ENCODE measurements at places on chromosomes 5 and 9.

- no peak for DNase-seq
Measured at GRCh38 chr5:150112201-150113046, 26.1 kb upstream of the CSF1R start.

DNA sequence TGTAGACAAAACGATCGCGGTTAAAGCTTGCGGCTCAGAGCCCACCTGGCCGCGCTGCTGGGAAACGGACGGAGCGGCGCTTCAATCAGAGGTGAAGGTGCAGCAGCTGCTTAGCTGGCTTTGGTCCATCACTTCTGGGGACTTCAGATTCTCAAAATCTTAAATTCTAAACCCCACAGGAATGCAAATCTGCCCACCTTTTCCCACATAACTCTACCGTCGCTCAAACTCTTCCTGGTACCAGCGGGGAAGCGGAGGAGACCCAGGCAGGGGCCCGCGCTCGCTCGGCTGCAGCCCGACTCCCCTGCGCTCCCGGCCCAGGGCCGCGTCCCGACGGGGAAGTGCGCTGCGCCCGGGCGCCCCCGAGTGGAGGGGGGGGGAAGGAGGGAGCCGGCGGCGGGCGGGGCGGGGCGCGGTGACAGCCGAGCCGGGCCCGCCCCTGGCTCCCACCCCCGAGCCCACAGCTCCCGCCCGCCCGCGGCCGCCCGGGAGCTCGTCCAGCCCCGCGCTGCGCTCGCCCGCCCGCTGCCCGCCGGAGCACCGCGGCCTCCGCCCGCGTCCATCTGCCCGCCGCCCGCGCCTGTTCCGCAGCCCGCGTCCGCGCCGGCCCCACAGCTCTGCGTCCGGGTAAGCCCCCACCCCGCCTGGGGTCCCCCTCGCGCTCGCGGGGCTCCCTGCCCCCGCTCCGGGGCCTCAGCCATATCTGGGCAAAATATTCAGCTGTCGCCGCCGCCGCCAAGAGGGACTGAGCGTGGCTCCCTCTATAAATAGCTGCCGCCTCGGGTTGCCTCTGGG is at the start of gene TMOD1:
TMOD1 (plus strand) TSS at position 490 of the 795 bp plus-strand sequence. CDS start 22,523 bp downstream, outside the sequence.
- no peak for DNase-seq

- no peak for DNase-seq
Measured at GRCh38 chr9:113428062-113428615, 17.6 kb downstream of the C9orf43 start.

DNA sequence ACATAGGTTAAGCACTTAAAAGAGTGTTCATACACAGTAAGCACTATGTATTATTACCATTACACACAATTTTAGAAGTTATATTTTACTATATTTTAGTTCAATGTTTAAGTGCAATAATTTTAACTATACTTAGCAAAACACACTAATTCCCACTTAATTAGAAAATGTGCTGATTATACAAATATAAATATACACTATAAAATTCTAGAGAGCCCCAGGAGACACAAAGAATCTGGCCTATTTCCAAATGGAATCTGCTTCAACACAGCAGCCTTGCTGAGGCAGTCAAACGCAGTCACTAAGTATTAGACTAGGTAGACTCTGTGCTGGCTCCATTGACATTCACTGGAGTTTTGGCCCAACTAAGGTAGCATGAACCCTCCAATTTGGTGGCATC is 160.9 kb downstream of the CETN3 start:
- no peak for DNase-seq

GRCh38 chr9:20209391-20210340 is 412.6 kb downstream of the MLLT3 start:
- DNase-seq: peak; percentile 70

DNA sequence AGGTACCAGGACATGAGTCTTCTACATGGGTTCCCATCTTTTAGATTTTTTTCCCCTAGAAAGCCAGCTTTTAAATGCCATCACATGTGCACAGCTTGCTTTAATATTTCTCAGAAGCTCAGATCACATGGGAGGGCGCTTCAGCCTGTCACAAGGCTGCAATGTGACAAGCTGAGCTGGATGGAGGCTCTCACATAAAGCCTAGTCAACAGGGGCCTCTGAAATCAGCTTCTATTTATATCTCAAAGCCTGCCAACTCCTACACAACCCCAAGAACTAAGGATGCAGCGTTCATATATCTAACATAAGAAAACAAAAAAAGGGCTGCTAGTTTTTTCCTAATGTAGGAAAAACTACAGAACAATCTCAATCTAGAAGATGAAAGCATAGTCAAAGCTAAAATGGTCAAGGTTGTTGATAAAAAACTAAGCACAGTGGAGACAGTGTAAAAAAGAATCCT is 2.3 kb downstream of the ZFAND5 start:
- DNase-seq: peak; percentile 23

GRCh38 chr5:103283869-103284268 is 25.3 kb downstream of the MACIR start:
- no peak for DNase-seq

GRCh38 chr9:91185193-91185886 is 176.4 kb downstream of the AUH start:
- no peak for DNase-seq

DNA sequence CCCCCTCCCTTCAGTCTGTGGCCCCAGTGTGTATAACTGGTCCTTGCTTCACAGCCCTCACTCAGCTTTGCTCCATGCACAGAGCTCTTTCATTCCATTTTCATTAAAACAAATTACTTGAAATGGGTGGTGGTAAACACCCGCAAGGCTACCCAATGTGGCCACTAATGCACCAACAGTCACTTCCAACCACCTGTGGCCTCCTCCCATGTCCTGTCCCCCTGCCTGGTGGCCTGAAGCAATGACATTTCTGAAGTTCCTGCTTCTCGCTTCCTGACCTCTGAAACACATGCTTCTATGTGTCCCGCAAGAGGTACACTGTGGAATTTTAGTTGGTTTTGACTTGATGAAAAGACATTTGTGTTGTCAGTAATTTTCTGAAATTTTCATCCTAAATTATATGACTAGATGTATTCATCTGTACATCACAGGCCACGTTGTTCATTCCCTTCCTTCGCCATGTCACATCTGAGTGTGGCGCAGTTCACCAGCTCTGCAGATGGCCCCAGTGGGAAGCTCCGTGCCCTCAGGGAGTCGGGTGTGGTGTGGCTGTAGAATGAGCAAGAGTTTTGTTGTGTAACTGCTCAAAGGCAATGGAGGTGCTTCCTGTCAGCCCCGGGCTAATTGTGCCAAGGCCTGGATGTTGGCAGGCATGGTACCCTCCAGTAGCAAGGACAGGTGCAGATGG is 9.6 kb downstream of the ROPN1L start:
- no peak for DNase-seq

DNA sequence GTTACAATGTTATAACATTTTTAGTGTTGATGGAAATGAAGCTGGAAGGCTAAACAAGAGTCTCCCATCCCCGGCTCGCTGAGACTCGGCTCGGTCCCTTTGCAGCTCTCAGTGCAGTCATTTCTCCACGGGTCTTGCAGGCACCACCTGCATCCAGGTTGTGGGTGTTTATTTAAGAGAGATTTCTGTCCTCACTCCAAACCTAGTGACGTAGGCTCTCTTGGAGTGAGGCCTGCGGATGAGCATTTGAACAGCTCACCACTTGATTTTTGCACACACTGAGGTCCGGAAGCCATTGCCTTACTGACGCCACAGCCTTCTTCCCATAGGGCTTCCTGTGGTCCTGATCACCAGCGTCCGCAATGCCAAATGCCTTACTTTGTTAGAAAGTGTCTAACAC is 197.7 kb upstream of the OTULINL start:
- no peak for DNase-seq

- no peak for DNase-seq
Measured at GRCh38 chr9:116555119-116555518, 132.0 kb upstream of the TRIM32 start.

- no peak for DNase-seq
Measured at GRCh38 chr5:153429761-153430380, 60.6 kb upstream of the GRIA1 start.

DNA sequence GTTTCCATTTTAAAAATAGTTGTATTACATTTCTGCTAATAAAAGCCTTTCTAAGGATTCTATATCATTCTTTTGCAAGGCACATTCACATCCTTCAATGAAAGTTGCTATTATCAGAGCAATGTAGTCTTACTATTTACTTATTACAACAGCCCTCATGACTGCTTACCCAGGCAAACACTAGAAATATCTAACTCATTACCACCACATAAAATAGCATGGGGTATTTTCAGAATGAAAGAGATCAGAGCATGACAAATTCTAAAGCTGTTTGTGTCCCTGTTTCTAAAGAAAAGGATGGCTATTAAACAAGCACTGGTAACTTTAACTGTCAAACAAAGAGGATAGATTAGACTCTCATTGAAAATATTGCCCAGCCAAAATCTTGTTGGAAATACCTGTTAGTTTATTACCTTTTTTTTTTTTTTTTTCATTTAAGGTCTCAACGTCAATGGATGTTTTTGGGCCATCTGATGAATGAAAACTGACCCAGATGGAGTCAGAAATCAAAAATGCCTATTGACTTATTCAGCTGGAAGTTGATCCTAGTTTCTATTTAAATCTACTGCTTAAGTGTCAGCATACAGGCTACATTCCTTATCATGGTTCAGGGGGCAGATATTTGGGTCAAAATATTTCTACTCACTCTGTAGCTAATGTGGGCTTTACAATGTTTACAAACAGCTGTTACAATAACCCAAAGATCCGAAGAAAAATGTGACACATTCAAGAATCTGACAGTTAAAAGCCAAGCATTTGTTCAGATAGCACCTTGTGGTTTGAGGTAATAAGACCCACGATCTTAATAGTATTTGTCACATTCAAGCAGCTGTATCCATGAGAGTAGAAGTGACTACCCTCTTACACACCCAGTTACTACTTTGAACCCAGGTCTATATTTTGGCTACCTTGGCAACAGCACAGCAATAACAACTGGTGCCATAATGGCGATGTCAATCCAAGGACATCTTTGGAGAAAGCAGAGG is 554.8 kb upstream of the MEF2C start:
- DNase-seq: no peak

GRCh38 chr5:43601454-43602260 is 1.3 kb upstream of the NNT start:
- DNase-seq: no peak

DNA sequence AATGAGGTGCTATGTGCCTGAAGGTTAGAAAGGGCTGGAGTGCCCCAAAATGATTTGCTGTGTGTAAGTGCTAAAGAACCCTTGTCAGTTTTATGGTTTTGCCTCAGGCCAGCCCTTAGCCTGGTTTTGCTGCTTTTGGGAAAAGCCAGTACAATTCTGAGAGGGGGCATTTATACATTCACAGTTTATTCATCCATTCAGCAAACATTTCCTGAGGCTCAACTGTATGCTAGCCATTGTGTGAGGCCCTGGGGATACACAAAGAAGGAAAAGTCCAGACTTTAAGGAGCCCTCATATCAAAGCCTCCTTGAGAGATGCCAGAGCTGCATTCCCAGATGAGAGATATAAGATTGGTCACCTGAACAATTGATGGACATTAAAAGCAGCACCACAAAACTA is 115.2 kb upstream of the PLCXD3 start:
- DNase-seq: no peak

DNA sequence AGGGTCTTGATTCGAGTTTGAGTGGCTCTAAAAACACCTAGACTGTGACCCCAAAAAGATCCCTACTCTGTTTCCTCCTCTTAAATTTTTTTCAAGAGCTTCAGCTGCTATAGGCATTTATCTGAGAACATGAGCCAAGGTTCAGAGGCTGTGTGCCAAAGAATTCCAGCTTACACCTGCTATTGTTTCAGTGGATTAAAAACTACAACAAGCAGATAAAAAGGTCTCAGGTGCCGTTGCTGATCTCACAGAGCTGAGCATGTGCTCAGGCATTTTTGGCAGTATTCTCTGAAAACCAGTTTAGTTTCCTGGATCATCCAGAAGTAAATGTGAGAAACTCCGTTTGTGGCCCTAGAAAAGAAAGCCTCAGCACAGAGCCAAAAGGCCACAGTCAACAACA is 349.2 kb downstream of the DEPDC1B start:
- DNase-seq: no peak

- no peak for DNase-seq
Measured at GRCh38 chr9:15725953-15726352, 173.1 kb downstream of the CCDC171 start.

GRCh38 chr5:95912029-95912428 is 49.6 kb downstream of the ELL2 start:
- DNase-seq: no peak

DNA sequence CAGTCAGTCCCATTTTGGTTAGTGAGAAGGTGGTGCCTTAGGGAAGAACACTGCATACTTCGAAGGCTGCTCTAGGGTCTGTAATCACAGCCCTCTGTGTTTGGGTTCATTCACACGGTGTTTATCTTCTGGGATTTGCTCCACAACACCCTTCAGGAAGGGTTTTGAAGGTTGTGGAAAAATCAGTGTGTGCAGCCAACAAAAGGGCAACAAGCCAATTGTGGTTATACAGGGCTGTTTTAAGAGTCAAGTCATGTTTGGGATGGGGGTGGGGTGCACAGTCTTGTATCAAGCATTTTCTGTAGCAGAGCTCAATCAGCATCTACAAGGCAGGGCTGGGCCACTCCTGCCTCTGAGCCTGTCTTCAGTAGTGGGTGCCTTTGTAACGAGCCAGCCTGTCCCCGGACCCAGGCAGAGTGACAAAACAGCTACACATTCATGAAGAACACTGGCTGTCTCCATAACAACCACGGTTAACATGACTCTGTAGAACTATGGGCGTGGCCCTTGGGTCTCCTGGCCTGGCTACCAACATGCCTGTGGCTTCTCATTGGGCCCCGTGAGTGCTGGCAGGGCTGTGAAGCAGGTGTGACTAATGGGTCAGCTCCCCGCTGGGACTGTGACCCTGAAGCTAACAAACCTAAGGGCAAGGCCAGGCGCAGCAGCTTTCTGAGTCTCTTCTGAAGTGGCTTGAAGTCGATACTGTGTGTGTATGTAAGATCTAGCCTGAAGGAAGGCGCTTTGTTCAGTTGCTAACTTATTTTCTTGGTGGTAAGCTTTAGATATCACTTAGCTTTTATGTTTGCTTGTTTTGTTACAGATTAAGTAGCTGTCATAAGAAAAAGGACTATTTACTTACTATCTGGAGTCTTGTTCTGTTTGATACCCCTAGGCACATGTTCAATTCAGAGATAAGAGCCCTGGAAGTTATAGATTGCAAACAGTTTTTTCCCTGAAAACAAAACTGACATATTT is 27.9 kb upstream of the GOLM1 start:
- no peak for DNase-seq
